ENCODE measurements at places on chromosomes 12 and 14.

DNA sequence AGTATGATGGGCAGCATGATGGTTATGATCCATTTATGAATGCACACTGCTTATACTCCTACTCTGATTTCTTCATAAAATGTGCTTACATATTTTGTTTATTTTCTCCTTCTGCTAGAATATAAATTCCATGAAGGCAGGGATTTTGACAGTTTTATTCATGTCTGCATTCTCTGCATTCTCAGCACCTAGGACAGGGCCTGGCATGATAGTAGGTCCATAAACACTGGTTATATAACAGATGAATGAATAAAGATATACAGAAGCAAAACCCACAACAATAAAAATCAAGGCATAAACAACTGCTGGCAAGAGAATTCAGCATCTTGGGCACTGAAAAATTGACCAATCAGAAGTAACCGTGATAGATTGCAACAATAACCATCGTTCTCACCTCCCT lies 115.4 kb downstream of the WIF1 start:
- no peak for DNase-seq

GRCh38 chr12:26580619-26581018 lies 252.4 kb downstream of the ITPR2 start:
- no peak for DNase-seq

GRCh38 chr14:62162998-62163589 lies 400.9 kb downstream of the SNAPC1 start:
- no peak for DNase-seq

DNA sequence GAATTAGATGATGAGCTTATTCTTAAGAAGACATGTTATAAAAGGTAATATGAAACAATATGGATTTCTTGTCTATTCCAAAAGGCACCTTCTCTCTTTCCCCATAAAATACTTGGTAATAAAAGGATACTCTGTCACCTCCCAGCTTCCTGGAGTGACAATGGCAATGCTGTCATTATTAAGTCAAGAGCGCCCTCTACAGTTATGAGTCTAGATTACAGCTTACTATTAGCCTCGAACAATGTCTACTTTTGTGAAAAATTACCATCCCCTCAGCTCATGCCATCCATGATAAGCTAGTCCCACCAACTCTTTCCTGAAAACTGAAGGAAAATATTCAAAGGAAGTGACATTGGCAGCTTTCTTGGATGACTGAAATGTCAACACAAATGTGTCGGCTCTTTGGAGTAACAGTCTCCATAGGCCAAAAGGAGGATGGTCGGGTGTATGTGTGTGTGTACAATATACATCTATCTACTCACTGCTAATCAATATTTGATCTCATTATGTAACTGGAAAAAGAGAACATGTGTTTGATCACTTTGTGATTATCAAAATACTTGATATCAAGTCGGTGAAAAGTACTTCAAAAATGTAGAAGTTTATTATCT lies 48.7 kb upstream of the CDKN3 start:
- DNase-seq: no peak

DNA sequence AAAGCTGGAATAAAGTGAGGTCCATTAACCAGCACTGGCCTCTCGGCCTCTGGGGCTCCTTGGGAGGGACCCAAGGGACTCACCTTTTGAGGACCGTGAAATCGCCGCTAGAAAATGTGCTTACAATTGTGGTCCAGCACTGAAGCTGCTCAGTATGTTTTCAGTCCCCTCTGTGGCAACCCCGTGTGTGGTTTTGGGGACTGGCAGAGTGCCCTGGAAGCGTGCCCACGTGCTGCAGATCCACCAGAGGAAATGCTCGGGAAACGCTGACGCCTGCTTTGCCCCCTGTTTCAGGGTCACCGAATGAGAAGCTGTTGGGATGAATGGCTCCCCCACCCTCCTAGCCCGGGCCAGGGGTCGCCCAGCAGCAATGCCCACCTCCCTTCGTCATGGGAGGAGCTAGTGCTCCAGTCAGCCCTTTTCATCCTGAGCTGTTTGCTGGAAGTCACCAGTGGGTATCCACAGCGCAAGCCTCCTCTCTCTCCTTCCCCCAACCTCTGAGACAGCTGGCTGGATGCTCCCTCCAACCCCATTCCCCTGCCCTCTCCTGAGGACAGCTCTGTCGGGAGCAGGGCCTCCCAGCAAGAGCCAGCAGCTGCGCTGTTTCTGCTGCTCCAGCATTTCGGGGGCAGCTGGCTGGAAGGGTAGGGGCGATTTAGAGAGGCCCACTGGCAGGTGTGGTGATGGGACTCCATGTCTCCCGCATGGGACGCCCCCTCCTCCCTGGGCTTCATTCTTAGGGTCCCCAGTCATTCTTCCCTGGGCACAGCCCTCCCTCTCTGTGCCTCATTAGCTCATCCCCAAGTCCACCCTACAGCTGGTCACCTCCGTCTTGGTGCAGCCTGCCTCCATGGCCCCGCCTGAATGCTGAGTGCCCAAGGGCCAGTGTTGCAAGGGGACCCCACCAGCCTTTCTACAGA lies 33.2 kb upstream of the PPP1R13B start:
- DNase-seq: no peak

All from stimulated activated CD4-positive, alpha-beta T cell treated with anti-CD3 and anti-CD28 coated beads, TNF-alpha, amount 100 ng/mL, for 1 hour (primary cell).